Cerebellar cortex (tissue), 1 donor: ENCODE measurements at places on chromosomes 3 and 15.

DNA sequence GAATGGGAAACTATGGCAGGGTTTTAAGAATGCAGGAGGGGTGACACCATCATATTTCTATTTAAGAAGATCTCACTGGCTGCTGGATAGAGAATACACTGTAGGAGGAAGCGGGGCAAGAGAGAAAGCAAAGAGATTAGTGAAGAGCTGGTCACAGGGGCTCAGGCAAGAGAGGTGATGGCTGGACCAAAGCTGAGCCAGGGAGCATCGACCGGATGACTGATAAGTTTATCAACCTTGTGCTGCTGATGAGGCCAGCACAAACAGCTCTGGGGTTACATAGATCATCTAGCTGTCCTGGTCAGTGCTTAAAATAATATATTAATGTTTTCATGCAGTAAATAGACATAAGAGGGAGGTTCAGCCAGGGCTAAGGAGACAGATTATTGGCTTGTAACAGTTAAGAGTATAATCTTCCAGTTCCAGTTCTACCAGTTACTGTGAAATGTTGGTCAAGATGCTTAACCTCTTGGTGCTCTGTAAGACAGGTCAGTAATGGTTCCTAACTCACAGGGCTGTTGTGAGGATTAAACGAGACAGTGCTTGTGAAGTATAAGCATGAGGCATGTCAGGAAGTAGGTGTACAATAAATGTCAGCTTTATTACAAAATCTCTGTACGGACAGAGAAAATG is 201.0 kb upstream of the FEZF2 start:
- DNase-seq: no peak

DNA sequence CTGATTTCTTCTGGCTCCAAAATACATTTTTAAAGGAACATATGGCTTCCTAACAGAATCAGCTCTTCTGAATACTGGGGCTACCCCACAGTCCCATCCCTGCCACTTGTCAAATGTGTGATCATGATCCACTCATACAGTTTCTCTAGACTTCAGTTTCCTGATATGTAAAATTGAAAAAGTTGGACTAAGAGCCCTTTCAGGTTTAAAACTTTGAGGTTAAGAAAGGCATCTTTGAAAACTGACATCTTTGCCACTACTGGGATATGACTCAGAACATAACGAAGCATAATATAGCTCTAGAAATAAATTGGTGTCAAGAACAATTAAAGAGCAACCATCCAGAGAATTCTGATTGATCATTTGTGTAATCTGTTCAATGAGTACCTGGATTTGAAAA is 248.3 kb downstream of the IL5RA start:
- DNase-seq: no peak

DNA sequence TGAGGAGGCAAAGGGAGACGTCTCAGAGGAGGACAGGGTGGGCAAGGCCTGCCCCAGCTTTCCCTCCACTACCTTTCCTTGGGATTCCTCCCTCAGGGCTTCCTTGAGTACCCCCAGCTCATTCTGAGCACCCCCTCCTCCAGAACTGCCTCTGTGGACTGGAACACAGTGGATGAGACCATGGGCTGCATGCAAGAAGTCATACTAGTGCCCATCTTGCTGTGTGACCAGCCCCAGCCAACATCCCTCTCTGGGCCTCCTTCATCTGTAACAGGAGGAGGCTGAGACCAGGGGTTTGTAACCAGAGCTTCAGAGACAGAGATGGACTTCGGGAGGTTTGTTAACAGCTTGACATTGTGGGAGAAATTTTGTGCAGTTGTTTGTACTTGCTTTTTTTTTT is 25.6 kb downstream of the FEM1B start:
- DNase-seq: no peak

GRCh38 chr15:74460298-74460697 is 662 bp downstream of the UBL7 start:
- no peak for DNase-seq

DNA sequence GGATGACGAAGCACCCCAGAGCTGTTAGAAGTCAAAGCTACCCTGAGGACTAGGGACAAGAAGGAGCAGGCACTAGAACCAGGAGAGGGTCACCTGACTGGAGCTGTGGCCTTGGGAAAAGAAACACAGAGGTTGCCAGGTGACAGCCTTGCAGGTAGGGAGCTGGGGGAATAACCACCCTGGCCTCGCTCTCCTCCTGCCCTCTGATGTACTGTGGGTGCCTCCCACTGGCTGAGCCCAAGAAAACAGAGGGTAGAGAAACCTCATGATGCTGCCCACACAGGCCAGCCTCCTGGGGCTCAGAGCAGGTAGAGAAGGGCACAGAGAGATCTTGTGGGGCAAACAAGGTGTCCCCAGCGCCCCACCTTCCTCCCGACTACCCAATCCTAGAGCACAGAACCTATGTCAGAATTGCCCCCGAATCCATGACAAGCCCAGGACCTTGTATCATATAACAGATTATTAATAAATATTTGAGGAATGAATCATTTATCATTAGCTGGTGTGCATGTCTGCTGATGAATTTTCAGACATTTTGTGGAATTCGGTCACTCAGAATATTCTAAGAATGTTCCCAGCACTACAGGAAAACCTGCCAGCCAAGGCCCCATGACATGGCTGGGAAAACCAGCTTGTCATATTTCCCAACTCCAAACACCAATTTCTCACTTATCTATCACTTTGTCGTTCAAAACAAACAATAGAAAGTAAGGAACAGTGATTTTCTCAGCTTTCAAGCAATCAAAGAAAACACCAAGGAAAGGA is 59.8 kb upstream of the MEX3B start:
- DNase-seq: no peak
